ENCODE measurements at places on chromosomes 12 and 14.

DNA sequence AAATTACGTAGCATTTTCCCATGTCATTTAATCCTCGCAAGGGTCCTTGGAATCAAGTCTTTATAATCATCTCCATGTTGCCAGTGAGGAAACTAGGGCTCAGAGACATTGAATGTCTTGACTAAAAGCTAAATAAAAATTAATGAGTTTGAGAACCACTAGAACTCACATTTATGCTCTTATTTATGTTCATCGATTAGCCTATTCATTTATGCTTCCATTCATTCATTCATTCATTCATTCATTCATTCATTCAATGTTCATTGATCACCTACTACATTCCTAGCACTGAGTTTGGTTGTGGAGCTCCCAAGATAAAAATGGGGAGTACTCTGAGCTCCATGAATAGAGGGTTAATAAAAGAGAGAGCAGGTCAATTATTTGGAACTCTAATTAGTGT lies 59.7 kb downstream of the KCNA1 start:
- no peak for DNase-seq

DNA sequence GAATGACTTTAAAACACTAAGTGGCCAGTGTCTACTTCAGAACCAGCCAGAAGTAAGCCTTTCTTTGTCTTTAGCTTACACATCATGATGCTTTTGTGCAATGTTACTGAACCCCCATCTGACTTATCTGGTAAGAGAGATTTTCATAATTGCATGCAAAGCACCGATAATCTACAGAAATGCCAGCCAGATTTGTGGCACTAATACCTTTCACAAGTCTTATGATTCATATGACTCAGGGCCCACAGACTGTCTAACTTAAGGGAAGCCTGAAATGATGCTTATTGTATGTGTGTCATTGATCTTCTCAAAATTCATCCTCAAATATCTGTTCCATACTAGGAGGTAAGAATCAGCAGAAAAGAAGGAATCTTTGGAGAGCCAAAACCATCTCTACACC lies 18.0 kb downstream of the IGF1 start:
- DNase-seq: no peak

- no peak for DNase-seq
Measured at GRCh38 chr14:65382586-65382985, 29.9 kb upstream of the FUT8 start.

DNA sequence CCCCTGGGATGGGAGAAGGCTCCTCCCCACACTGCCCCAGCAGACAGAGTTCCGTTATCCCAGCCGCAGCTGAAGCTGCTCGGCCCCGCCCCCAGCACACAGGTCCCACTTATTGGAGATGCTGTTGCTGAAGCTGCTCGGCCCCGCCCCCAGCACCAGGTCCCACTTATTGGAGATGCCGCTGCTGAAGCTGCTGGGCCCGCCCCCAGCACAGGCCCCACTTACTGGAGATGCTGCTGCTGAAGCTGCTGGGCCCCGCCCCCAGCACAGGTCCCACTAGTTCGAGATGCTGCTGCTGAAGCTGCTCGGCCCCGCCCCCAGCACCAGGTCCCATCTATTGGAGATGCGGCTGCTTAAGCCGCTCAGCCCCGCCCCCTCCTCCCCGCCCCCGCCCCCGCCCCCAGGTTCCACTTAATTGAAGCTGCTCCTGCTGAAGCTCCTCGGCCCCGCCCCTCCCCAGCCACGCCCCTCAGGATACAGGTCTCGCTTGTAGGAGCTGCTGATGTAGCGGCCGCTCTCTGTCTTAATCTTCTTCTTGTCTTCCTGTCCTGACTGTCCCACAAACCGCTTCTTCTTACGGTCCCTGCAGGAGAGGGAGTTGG lies 12.0 kb downstream of the CFAP73 start:
- DNase-seq: no peak

GRCh38 chr12:68048648-68049297 lies 59.5 kb downstream of the IFNG-AS1 start:
- no peak for DNase-seq

GRCh38 chr14:38762426-38762825 lies 340.6 kb downstream of the SEC23A start:
- DNase-seq: no peak

DNA sequence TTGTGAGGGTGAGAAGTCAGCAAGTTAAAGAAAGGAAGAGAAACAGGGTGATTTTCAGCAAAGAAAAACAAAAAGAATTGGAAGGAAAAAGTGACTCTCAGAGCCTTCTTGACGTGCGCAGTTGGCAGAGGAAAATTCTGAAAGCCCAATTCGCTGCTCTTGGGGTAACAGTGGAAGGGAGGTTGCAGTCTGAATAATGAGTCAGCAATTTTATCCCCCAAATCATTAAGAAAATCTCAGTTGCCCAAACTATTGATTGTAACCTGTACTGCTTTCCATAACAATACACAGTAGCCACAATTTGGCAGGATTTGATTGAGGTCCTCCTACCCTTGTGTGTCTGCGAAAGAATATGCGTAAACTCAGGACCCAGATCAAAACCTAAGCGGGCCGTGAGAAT lies 309.1 kb downstream of the EMP1 start:
- no peak for DNase-seq

DNA sequence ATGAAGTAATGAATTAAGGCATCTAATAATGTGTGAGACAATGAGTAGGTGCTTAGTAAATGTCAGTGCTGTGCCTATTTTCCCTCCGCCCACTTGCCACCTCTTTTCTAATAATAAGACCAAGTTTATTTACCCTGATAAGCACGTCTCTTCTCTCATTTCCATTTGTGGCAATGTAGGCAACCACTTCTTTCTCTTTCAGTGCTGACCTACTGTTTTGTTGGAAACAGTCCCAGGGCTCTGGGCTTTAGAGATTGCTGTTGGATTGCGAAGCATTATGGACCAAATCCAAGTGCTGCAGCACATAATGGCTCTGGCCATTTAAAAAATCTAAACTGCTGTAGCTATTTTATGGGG lies 141.3 kb upstream of the PLEKHG7 start:
- DNase-seq: no peak

- DNase-seq: no peak
Measured at GRCh38 chr14:57961786-57962060, 95.8 kb upstream of the SLC35F4 start.

DNA sequence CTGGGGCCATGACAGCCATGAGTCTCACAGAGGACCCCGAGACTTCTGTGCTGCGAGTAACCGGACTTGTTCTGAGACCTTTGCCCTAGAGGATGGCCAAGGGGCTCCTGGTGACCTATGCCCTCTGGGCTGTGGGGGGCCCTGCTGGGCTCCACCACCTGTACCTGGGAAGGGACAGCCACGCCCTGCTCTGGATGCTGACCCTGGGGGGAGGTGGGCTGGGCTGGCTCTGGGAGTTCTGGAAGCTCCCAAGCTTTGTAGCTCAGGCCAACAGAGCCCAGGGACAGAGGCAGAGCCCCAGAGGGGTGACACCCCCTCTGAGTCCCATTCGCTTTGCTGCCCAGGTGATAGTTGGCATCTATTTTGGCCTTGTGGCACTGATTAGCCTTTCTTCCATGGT lies 2.1 kb downstream of the DNAJC22 start:
- DNase-seq: no peak

DNA sequence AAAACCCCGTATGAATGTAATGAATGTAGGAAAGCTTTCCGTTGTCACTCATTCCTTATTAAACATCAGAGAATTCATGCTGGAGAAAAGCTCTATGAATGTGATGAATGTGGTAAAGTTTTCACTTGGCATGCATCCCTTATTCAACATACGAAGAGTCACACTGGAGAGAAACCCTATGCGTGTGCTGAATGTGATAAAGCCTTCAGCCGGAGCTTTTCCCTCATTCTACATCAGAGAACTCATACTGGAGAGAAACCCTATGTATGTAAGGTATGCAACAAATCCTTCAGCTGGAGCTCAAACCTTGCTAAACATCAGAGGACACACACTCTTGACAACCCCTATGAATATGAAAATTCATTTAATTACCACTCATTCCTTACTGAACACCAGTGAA lies 23.8 kb downstream of the ZNF891 start:
- no peak for DNase-seq

DNA sequence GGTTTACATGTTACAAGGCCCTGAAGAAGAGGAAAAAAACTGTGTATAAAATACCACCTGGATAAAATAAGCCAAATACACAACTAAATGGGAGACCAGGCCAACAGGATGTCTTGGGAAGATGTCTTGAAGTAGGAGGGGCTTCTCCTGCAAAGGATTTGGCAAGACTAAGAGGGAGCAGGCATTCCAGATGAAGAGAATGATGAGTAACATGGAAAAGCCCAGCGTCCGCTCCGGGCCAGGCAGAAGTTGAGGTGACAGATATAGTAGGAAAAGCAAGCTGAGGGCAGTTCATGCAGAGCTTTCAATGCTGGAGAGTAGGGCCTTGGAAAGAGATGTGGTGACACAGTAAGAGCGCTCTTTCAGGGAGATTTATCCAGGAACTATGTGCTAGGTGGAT lies 16.1 kb upstream of the EIF4B start:
- no peak for DNase-seq

DNA sequence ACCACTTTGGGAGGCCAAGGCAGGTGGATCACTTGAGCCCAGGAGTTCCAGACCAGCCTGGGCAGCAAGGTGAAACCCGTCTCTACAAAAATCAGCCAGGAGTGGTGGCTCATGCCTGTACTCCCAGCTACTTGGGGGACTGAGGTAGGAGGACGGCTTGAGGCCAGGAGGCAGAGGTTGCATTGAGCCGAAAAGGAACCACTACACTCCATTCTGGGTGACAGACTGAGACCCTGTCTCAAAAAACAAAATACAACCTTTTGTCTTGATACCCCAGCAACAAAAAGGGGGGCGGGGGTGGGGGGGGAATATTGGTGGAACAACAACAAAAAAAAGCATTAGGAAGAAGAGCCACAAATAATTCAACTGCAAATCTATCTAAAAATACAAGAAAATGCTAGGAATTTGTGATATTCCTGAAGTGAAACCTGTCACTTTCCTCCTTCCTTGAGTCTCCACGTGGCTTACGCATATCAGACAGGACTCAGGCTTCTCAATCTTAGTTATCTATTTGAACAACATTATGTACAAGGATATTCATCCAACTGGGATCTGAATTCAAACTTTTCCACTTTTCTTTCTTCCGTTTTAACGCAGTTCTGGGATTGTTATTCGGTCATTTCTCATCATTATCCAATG lies 1.3 kb downstream of the R3HDM2 start:
- DNase-seq: no peak

DNA sequence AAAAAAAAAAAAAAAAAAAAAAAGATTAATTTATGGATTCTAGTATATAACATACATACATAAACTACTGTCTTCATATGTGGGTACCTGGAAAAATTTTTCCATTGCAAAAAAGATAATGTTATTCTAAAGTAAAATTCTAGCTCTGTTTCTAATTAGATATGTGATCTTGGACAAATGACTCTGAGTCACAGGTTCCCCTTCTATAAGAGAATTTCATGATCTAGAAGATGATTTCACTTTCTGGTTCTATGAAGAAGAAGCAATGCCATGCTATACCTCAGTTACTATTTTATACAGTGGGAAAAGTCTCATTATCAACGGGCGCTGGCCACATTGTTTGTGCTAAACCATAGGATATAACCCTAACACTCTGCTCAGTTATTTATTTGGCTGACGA lies 351.3 kb downstream of the ZFP36L1 start:
- no peak for DNase-seq

GRCh38 chr12:127284870-127285431 lies 982.0 kb upstream of the TMEM132C start:
- DNase-seq: no peak

DNA sequence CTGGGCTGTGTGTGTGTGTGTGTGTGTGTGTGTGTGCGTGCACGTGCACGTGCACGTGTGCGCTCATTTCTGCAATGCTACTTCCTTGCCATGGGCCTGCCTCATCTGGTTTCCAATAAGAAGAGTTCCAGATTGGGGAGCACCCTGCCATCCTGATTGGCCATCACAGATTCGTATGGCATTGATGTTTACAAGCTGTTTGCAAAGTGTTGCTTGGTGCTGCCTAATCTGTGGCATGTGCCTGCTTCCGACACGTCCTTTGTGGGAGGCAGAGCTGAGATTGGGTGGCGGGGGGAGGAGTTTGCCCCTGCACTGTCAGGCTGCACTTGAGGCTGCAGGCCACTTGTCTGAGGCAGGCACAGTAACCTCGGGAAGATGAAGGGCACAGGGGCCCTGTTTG lies 39.2 kb downstream of the SAMD4A start:
- DNase-seq: no peak

DNA sequence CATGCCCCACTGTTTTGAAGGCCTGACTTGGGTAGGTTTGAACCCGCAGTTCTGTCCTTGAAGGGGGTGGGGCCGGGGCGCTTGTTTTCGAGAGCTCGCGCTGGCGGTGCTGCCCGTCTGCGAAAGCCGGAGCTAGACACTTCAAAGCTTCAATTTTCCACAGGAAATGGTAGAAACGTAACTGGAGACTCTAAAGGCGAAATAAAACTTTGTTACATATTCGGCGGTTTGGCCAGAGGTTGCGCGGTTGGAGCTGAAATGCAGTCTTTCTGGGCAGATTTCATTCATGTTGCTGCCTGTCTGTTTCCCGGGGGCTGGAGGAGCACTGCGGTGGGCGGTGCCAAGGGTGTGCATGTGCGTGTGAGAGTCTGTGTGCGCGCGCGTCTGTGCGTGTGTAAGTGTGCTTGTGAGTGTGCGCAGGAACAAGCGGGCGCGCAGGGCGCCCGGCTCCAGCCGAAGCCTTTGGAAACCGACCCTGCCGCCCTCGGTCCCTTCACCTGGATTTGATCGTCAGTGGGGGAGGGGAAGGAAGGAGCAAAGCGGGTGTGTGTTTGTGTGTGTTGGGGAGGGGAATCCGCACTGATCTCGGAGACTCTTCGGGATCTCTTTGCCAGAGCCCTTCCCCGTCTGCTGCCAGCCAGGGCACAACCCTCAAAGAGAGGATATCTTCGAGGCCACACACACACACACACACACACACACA lies 227.7 kb upstream of the CRY1 start:
- no peak for DNase-seq

DNA sequence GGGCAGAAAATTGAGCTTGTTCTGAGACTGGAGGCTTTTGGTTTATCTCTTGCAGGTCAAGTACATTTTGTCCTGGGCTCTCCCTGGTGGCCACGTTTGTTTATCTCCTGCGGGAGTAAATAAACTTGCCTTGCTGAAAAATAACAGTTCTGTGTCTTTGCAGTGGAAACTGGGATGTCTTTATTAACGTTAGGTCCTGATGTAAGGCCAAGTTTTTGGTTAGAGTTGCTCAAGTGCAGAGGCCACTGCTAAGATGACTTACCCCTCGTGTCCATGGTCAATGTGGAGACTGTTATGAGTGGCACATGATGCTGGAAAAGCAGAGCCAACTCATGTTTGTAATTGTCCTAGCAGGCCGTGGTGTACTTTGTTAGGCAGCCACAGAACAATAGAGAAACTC lies 3.8 kb downstream of the PTPN11 start:
- DNase-seq: no peak

GRCh38 chr14:75553761-75554364 lies 24.6 kb upstream of the FLVCR2 start:
- DNase-seq: no peak

GRCh38 chr12:15494329-15495046 lies 172.2 kb downstream of the PTPRO start:
- no peak for DNase-seq

DNA sequence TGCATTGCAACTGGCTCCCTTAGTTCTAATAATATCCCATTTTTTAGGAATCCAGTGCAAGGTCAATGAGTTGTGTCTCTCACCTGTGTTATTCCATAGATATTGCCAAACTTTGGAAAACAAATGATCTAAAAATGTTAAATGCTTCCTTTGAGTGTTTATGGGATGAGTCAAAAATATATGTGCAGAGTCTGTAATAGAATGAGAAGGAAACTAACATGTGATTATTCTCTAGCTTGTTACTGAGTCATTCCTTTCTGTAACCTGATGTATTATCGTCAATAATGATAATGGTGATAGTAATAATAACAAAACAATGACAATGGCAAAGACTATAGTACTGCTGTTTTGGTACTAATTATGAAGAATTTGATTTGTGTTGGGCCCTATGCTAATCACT lies 11.5 kb downstream of the ACSS3 start:
- DNase-seq: no peak
